ENCODE measurements at places on chromosomes 6 and 20.

GRCh38 chr20:60867589-60867988 is 384.5 kb upstream of the CDH4 start:
- DNase-seq = no peak

DNA sequence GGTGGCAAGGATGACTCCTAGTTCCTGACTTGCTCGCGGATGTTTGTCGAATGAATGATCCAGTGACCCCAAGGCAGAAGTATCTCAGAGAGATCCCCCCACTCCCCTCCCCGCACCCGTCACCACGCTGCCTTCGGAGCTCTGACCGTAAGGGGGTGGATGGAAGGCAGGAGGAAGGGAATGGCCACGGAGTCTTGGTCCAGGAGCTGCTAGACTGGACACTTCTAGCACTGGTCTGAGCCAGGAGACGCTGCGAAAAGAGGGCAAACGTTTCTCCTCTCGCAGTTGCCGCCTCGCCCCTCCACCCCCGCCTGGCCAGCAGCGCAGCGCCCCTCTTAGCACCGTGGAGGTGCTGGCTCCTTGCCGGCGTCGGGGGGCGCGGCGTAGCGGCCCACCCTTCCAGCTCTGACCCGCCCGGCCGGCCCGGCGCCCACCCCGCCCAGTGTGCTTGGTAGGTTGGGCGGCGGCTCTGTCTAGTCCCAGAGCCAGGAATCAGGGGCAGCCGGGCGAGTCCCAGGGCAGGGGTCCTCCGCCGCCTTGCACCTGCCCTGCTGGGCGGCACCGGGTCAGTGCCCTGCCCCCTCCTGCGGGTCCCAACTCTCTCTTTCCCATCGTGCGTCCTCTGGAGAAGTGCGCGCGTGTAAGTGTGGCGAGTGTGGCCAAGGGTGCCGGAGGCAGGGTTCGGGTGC is 2.4 kb upstream of the DBNDD2 start:
- DNase-seq = no peak

GRCh38 chr6:34615574-34616226 is 59.6 kb upstream of the SPDEF start:
- DNase-seq = no peak

GRCh38 chr20:51277961-51278360 is 255.1 kb upstream of the KCNG1 start:
- DNase-seq = no peak

GRCh38 chr6:31749301-31750036 is 9.7 kb downstream of the MSH5 start:
- no peak for DNase-seq

DNA sequence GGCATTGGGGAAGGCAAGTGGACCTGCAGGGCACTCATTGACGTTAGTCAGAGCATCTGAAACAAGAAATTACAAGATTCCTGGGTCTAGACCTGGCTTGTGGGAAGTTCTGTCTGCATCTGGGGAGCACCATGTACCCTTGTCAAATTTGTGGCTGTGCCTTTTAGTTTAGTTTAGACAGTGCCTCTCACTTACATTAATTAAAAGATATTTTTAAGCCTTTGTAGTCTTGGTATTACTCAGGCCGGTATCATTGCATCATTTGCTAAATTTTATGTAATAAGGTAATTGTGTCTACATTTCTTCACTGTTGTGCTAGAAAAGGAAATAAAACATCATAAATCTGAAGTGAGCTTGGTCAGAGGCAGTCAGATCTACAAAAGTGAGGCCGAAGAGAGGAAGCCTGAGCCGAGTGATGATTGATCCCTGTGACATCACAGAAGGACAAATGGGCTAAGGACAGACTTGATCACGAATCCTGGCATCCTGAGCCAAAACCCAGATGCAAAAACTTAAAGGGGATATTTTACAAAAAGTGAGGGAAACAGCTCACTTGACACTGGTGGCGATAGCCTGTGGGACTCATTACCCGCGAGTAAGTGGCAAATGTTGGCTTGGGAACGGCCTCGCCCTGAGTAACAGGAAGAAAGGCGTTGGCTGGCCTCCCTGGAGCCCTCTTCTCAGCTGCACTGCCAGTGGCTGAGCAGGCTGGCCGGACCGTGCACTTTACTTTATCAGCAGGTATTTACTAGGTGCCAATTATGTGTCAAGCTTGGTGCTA is 106.5 kb downstream of the TCP11 start:
- no peak for DNase-seq

DNA sequence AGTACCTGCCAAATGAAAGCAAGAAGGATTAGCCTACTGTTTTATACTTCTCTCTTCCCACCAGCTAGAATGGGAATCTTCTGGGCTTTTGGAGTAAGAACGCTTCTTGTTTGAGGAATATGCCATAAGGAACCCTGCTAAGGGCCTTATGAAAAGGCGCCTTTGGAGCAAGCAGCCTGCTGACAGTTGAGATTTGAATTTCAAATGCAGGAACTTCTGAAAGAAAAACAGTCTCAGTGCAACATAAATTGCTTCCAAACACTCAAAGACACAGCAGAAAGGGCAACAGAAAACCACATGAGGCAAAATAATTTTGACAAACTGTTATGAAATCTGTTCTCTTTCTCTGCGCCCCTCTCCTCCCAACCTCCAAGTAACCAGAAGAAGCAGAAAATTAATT is 149.4 kb upstream of the B3GAT2 start:
- DNase-seq = no peak

DNA sequence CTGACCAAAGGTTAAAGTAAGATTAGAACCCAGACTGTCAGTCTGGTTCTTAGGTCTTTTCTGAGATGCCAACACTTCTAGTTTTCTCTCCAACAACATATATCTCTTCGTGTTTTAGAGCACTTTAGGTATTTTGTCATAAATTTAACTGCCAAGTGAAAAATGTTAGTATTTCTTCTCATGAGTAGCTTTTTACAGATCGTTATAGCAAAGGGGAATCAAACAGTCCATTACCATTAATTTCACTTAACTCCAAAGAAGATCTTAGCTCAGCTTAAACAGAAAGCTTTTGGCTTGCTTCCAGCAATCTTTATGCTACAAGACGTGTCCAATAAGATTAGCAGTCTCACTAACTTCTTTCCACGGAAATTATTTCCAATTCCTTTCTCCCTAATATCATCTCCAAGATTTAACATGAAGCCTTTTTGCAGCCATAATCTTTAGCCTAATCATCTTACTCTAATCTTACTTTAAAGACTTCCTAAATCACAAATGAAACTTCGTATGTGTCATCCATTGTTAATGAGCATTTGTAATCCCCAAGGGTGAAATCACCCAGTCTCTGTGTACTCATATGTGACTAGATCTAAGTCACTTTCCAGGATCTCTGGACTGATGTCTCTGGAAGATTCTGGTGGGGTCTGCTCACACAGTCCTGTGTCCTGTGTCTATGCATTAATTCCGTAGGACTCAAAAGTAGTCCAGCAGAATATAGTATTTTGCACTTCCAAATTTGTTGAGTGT is 38.7 kb downstream of the MOXD1 start:
- no peak for DNase-seq

DNA sequence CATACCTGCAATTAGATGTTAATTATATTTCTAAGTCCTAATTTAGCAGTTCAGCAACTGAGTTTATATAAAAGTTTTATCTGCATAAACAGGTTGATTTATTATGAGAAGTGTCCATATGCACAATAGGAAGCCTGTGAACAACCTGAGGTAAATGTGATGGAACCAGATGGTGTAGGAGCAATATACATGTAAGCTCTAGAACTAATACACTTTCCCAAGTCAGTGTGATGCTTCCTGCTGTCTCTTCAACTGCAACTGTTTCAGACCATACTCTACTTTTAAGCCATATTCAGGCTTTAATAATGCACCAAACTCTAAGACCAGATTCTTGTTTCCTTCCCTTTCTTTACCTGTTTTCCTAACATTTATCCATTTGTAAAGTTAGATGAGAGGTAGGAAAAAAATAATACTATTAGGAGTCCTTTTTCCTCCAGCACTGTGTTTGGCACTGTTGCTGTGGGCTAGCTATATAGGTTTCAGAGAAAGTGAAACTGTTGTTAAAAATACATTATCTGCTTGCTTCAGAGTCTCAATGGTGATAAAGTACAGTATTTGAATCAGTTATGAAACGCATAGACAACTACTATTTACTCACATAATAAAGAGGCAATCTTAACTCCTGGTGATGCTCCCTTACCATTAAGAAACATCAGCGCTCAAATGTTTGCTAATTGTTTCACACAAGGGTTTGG is 1009.3 kb downstream of the GRIK2 start:
- DNase-seq = no peak

DNA sequence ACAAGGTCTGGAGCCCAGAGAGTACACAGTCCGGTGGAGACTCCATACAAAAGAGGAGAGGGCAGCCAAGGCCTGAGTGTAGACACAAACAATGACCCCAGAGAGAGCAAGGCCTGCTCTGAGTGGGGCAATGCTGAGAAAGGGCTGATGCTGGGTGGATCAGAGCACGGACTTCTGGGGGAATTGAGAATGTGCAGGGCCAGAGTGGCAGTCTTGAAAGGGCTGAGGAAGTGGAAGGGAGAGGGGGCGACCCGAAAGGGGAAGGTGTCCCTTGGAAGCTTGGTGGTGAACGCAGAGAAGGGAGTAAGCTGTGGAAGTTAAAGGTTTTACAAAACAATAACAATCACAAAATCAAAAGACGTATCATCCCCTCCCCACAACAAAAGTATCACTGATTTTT is 12.0 kb upstream of the GRM4 start:
- DNase-seq = no peak

GRCh38 chr6:46452312-46452917 is 38.8 kb downstream of the RCAN2 start:
- no peak for DNase-seq

DNA sequence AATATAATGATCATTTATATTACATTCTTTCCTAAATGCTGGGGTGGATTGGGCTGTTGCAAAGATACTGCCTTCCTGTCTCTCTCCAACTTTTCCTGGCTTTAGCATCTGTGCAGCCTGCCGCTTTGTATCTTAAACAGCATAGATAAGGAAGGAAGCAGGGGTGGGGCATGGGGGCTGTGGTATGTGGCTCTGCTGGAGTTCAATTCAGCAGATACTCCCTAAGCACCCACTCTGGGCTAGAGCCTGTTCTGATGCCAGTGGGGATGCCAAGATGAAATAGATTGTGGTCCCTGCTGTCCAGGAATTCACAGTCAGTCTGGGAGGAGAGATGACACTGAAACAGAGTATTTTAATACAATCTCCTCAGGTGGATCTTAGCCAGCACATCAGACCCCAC is 56.8 kb downstream of the EIF2S2 start:
- DNase-seq = no peak

- DNase-seq = no peak
Observed at GRCh38 chr6:24915641-24916040, 20.1 kb downstream of the RIPOR2 start.
